ENCODE measurements at places on chromosomes 5 and 9.
A peak's percentile ranks its signal among the peaks of the same experiment; 100 is the strongest.

GRCh38 chr9:133622555-133622954 is 13.4 kb upstream of the FAM163B start:
- no peak for DNase-seq

DNA sequence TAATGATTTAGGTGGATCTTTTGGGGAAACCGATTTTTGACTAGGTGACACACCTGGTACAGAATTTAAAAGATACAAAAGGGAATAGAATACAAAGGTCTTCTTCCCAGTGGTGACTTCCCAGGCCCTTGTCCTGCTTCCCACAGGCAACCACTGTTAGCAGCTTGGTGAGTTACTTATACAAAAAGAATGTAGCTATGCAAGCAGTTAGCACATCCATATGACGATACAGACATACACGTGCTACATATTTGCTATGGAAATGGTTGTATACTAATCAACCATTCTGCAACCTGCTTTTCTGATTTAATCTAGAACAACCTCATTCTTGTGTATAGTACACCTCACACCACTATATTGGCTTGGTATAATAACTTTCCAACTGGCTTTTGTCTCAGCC is 51.0 kb downstream of the OTULIN start:
- no peak for DNase-seq

DNA sequence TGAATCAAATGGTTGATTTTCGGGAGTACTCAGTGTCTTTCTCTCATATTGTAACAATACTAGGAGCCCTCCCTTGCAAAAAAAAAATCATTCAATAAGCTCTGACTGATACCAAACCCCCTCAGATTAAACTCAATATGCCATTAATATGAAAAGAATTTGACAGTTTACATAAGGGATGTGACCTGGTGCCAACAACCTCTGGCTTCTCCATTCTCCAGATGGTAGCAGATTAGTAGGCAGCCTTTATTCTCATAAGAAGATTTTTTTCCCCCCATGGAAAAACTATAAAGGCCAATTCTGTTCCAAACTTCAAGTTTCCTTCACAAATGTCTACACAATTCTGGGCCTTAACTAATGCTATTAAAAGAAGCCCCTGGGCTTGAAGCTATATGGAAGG is 96.5 kb downstream of the EFNA5 start:
- DNase-seq: no peak

DNA sequence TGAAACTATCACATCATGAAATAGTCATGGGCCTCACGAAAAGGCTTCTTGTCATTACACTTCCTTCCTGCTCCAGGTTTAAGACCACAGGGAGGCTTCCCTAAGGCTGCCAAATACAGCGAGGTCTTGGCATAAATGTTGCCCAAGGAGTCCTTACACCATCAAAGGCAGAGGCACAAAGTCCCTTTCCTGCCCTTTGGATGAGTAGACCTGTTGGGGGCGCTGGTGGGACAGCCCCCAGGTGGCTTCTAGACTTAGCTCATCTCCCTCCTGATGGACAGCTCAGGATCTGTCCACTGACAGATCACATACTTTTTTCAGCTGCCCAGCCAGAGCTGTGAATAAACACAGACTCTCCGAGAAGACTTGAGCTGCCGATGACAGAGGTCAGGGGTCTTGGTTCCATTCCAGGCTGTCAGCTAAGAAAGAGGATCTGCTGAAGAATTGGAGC is 15.5 kb upstream of the MEGF9 start:
- DNase-seq: no peak

DNA sequence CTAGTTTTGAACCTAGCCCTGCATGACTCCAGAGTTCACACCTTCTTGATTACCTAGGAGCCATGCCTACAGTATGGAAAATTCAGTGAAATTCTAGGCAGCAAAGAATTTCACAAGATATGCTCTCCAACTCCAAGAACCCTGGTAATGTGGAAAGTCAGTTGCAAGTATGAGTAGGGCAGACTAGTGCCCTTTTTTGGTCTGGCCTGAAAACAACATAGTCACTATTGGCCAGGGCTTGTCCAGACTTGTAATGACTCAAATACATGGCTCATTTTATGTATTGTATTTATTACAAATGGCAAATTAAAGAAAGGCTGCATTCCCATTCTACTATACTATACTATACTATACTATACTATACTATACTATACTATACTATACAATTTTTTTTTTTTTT is 160.4 kb downstream of the ESM1 start:
- peak; percentile 48 for DNase-seq

DNA sequence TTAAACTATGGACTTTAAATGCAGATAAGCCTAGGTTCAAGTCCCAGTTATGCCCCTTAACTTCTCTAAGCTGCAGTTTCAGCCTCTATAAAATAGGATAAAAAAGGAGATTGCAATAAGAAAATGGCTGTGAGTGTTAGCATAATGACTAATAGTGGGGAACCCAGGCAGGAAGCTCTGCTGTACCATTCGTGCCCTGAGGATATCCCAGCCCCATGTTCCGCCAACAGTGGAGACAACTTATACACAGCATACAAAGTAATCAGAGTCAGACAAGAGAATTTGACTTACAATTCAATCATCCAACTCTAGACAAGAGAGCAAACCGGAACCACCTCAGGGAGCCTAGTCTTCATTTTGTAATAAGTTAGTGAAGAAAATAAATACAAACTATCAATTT is 141.5 kb upstream of the FSTL4 start:
- no peak for DNase-seq

GRCh38 chr5:131322926-131323325 is 59.1 kb downstream of the CDC42SE2 start:
- DNase-seq: no peak

DNA sequence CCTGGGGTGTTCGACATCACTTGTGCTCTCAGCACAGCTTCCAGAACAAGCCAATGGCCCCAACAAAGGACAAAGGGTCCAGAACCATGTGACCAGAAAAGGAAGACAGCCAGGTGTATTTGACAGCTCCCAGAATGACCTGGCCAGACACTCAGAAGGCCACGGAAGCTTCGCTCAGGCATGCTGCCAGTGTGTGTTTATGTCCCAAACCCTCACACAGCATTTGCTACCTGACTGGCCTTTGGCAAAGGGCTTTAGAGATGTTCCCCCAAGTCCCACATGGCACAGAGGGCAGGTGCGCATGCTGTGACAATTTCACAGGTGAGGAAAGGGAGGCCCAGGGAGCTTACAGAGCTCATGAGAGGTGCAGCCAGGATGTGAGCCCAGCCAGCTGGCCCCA is 39.5 kb downstream of the MED10 start:
- DNase-seq: no peak

DNA sequence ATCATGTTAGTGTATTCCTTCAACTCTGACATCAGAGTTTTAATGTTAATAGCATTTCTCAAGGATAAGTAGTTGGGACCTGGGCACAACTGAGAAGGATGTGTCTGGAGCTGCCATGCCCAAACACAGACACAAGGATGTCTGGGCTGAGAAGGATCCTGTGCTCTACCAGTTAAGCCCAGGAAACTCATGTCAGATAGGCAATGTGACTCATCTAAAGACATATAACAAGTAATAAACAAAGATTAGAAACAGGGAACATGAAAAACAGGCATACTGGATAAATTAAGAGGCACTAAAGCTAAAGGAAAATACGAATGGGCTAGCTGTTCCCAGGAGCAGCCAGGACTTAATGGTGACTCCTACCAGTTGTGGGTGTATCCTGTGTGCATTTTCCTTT is 9.1 kb upstream of the EGFLAM start:
- no peak for DNase-seq

- no peak for DNase-seq
Observed at GRCh38 chr9:35574578-35575122, 30.4 kb upstream of the TESK1 start.

GRCh38 chr9:34490360-34490759 is 31.8 kb downstream of the DNAI1 start:
- no peak for DNase-seq

- no peak for DNase-seq
Observed at GRCh38 chr9:120977321-120977720, 50.7 kb upstream of the TRAF1 start.

DNA sequence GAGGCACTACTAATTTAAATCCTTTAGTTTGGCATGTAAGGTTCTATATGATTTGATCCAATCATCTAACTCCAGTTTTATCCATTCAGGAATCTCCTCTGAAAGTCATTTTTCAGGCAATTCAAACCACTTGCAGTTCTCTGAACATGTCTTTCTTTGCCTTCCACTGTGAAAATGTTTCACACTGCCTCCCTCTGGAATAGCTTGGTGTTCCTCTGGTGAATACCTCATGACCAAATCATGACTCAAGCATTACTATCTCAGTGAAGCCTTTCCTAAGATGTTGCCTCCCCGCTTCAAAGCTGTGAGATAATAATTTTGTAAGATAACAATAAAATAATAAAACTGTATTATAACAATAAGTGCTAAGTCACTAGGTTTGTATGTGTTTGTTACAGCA is 981.1 kb downstream of the DTWD2 start:
- DNase-seq: no peak

GRCh38 chr9:2228132-2228531 is 213.0 kb downstream of the SMARCA2 start:
- no peak for DNase-seq

DNA sequence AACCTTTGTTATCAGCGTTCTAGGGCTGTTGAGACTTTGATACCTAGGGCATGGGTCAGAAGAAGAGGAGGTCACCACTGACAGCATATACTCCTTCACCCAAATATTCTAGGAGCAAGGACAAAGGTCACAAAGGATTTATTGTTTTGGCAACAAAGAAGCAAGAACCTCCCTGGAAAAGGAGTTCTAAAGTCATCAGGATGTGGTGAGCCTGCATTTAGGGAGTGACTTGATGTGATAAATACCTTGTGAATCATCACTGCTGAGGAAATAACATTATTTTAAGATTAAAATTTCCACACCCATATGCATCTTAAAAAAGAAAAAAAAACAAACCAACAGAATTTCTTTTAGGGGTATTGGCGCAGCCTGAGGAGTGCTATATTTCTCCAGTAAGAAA is 13.9 kb downstream of the IFNA1 start:
- DNase-seq: peak; percentile 47

GRCh38 chr9:95373069-95373681 is 55.7 kb upstream of the FANCC start:
- DNase-seq: no peak

DNA sequence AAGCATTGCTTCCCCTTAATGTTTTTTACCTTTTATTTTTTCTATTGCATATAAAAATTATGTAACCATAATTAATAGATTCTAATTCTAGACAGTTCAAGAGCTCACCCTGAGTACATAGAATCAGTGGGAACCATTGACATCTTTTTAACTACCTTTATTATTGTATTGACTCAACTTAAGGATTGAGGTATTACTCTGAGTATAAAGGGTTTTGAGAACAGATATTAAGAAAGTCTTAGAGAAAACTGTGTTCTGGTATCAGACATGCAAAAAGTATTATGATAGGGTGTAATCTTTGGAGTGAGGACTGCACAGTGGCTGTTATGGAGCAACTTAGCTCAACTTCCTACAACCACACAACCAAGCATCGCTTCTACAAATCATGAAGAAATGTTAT is 8.9 kb downstream of the SPEF2 start:
- no peak for DNase-seq

DNA sequence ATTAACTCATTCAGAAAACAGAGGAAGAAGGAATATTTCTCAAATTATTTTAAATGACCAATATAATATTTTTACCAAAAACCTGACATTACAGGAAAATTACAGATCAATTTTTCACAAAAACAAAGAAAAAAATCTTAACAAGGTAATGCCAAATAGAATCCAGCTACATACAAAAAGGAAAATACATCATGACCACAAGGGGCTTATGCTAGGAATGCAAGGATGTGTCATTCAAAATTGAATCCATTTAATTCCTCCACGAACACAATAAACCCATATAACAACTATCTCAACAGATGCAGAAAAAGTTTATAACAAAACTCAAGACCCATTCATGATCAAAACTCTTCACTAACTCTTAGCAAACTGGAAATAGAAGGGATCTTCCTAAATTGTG is 239.8 kb downstream of the EPB41L4A start:
- DNase-seq: no peak

DNA sequence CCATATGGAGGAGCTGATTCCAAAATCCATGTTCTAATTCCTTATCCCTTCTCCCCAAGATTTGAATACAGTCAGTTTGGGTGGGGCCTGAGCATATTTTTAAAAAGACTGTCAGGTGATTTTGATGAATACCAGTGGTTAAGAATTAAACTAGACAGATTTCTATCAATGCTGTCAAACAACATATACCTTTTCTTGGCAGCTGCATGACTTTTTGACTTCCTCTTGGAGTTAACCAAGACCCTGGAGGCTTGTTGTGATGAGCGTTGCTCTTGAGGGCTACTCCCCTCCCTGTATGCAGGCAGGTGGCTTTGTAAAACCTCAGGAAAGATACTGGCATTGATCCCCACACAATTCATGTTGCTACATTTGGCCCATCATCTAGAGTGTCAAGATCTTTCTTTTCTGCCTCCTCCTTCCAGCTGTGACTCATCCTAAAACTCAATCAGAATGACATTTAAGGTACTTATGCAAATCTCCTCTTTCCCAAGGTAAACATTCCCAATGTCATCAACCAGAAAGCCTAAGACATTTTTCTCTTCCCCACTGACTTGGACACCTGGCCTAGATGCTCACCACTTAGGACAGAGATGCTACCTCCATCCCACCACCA is 61.7 kb downstream of the PPP2R2B start:
- no peak for DNase-seq

- DNase-seq: no peak
Observed at GRCh38 chr5:72151169-72151568, 43.9 kb downstream of the MAP1B start.

GRCh38 chr9:89759572-89759971 is 154.8 kb downstream of the GADD45G start:
- DNase-seq: no peak

- peak; percentile 13 for DNase-seq
Observed at GRCh38 chr9:12790001-12790400, 15.2 kb downstream of the LURAP1L start.

DNA sequence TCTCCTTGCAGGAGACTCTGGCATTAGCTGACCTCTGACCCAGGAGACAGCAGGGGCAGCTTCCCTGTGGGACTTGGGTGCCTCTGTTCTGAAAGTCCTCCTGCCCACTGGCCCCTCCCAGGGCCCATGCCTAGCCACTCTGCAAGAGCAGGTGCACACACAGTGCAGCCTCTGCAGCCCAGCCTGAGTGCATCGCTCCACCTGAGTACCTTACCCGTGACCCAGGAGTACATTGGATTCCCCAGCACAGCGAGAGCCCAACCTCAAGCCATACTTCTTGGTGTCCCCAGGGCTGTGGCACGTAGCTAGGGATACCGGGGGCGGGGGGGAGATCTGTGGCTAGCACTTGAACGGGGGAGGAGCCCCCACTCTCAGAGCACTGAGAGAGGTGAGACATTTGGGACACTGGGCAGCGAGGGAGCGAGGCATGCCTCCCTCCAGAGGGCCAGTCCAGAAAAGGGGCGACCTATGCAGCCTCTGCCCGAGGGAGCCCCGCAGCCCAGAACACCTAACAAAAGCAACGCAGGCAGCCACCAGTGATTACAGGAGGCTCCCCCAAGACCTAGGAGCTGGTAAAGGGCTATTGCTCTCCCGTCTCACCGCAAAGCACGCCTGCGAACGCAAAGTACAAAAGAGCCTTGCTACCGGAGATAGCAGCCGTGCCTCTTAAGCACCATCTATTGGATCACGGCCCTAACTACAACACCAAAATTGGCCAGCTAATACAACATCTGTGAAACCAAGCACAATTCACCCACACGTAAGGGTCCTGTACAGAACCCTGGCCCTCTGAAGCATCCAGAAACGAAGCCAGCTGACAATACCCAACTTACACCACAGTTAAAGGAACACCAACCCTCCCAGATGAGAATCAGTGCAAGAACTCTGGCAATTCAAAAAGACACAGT is 826 bp upstream of the PRDM9 start:
- DNase-seq: no peak

- no peak for DNase-seq
Observed at GRCh38 chr5:124796495-124796894, 50.1 kb upstream of the ZNF608 start.

All from AG20443 (cell line).